WTC11 (cell line): ENCODE measurements at places on chromosomes 11 and 22. TPM values are rescaled to one million over a fixed set of nuclear protein-coding genes. Genes with fewer than 3 reads are reported as not detected.

The BATF2 gene
- total RNA-seq: 1.3 to 3.2 TPM (median 2.2 TPM) in 3 replicates

The SLC6A5 gene
- total RNA-seq: 0.05 TPM in 2 of 3 replicates, not detected in the other

The SLC22A9 gene
- not detected in 3 replicates for total RNA-seq

The OR5P2 gene
- not detected in 3 replicates for total RNA-seq

The OSM gene
- total RNA-seq: not detected in 3 replicates

The ARFGAP2 gene
- total RNA-seq: 55.7 to 73.0 TPM (median 60.5 TPM) in 3 replicates

The IFTAP gene
- 3.8 to 4.2 TPM (median 4.1 TPM) in 3 replicates for total RNA-seq

- no peaks in the 10 kb centered on the region for H3K27me3 ChIP-seq
- peaks cover 16% of the 10 kb centered on the region for H3K4me1 ChIP-seq
- DNase-seq: no peak
- H3K36me3 ChIP-seq: peaks cover 14% of the 10 kb centered on the region
Observed at GRCh38 chr11:65636108-65637031, 1.5 kb upstream of the SIPA1 start.

DNA sequence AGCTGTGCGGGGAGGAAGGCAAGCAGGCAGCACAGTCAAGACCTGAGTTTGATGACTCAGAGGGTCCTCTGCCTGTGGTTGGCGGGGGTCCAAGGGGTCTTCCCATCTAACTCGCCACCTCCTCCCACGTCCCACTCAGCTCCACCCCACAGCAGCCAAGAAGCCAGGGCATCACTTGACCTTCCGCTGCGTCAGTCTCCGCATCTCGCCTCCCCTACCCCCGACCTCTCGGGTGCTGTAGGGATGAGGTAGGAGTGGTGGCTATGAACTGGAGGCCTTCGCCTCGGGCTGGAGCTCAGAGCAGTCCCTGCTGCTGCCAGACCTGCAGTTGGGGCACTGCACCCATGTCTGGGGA lies 90.6 kb downstream of the CDKN1C start:
- H3K4me1 ChIP-seq: 0 out of 2 replicates have a peak, but pooled peaks cover 4% of the 10 kb centered on the region
- no peak overlapping the region for H3K27ac ChIP-seq
- DNase-seq: peak; percentile 6
- peaks cover 79% of the 10 kb centered on the region for H3K27me3 ChIP-seq

- H3K36me3 ChIP-seq: no peaks in the 10 kb centered on the region
- no peak overlapping the region for H3K4me3 ChIP-seq
- DNase-seq: no peak
- peaks cover 21% of the 10 kb centered on the region for H3K4me1 ChIP-seq
- H3K27ac ChIP-seq: no peak overlapping the region
Observed at GRCh38 chr11:65311170-65311678, 3.4 kb upstream of the CDC42EP2 start.

GRCh38 chr11:35256296-35256695 lies 117.3 kb downstream of the CD44 start:
- H3K36me3 ChIP-seq: no peaks in the 10 kb centered on the region
- no peak overlapping the region for H3K4me3 ChIP-seq
- DNase-seq: no peak
- H3K27ac ChIP-seq: no peak overlapping the region
- H3K27me3 ChIP-seq: no peaks in the 10 kb centered on the region
- no peaks in the 10 kb centered on the region for H3K4me1 ChIP-seq

GRCh38 chr11:29163231-29163630 lies 853.6 kb downstream of the KCNA4 start:
- peaks cover 9% of the 10 kb centered on the region for H3K4me1 ChIP-seq
- no peak overlapping the region for H3K27ac ChIP-seq
- DNase-seq: no peak
- no peak overlapping the region for H3K4me3 ChIP-seq

- DNase-seq: no peak
- H3K27me3 ChIP-seq: no peaks in the 10 kb centered on the region
- no peak overlapping the region for H3K4me3 ChIP-seq
- no peaks in the 10 kb centered on the region for H3K36me3 ChIP-seq
- H3K27ac ChIP-seq: no peak overlapping the region
Observed at GRCh38 chr11:15536438-15536837, 421.7 kb downstream of the INSC start.

DNA sequence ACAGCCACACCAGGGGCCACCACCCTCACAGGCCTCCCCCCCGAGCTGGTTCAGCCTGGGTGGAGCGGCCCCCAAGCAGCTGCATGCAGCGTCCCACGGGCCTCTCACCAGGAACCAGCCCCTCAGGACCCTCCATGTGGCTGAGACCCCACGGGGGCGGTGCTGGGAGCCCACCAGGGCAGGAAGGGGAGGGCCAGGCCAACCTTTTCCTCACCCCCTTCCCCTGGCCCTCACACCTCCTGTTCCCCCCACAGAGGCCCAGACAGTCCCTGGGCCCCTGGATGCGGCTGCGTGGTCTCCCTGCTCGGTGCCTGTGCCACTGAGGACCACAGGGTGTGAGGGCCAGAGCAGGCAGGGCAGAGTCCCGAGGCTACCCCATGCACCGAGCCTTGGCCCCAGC lies 46.5 kb downstream of the MOB2 start:
- no peak overlapping the region for H3K27ac ChIP-seq
- no peaks in the 10 kb centered on the region for H3K27me3 ChIP-seq
- H3K4me3 ChIP-seq: no peak overlapping the region
- no peak for DNase-seq
- no peaks in the 10 kb centered on the region for H3K4me1 ChIP-seq

GRCh38 chr11:95149651-95150364 lies 60.2 kb downstream of the ENDOD1 start:
- peak; percentile 42 for DNase-seq
- H3K27me3 ChIP-seq: peaks cover 64% of the 10 kb centered on the region
- peaks cover 13% of the 10 kb centered on the region for H3K4me1 ChIP-seq
- H3K4me3 ChIP-seq: peak overlapping the region; percentile 81
- no peaks in the 10 kb centered on the region for H3K36me3 ChIP-seq
